ENCODE measurements at places on chromosomes 16 and 17. TPM values are rescaled to one million over a fixed set of nuclear protein-coding genes. Genes with fewer than 3 reads are reported as not detected.

DNA sequence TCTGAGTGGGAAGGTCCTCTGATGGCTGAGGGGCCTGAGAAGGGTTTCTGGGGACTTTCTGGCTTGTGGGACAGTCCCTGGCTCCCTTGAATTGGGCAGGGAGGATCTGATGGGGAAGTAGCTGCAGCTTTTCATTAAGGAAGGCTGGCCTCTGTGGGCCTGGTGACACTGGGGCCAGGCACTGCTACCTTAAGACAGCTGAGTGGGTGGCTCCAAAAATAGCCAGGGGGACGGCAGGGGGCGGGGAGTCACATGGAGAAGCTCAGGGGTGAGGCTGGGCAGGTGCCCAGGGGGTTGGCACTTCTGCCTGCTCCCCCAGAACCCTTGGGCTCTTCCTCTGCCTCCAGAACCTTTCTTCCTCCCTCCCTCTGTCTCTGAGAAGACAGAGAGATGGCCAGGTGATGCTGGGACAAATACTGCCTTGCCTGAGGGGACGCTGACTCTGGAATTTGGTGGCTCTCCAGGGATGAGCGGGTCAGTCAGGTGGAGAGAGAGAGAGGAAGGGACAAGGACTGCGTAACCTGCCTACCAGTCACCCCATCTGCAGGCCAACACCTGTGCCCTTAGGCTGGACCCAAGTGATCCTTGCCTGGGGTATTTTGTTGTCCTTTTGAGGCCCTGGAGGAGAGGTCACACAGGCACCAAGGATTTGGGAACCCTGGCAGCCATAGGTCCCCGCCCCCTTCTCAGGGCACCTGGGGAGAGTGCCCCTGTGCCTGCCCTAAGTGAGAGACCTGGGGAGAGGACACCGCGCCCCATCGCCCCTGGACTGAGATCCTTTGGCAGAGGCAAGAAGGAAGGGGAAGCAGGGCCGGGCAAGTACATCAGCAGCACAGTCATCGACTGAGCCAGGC is 1.7 kb upstream of the SGCA start:
- H3K27ac ChIP-seq: no peak overlapping the region
- no peak for DNase-seq

DNA sequence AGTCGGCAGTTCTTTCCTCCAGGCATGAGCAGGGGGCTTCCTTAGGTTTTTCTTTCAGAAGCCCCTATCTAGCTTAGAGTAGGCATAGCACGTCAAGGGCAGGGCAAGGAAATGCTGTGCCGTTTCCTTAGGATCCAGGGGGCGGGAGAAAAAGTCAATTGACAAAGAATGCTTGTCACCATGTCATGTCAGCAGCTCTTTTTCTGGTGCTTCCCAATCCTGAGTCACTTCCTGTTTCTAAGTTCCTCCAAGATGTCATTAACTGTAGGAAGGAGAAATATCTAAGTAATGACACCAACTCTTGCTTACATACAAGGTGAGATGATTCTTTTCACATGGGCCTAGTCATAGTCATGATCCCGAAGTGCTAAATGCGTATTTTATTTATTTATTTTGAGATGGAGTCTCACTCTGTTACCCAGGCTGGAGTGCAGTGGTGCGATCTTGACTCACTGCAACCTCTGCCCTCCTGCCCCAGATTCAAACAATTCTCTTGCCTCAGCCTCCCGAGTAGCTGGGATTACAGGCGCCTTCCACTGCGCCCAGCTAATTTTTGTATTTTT is 35.2 kb downstream of the GJC1 start:
- no peaks in the 10 kb centered on the region for H3K27me3 ChIP-seq
- peak overlapping the region; percentile 79 for H3K27ac ChIP-seq
- no peaks in the 10 kb centered on the region for H3K36me3 ChIP-seq
- no peak for DNase-seq
- peaks cover 16% of the 10 kb centered on the region for H3K4me1 ChIP-seq

DNA sequence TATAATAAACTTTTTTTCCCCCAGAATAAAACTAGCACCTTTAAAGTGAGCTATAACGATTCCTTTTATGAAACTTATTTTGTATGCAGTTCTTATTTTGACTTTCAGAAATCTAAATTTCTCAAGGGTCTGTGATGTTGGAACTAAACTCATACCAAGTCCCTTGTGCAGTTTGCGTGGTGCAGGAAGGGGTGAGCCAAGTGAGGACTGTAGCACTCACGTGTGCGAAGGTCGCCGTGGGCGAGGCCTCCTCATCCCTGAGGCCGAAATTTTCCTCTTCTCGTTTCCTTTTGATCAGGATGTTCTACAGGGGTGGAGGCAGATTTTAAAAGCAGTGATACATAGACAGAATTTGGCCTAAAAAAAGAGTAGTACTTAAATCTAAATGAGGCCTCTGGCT is 73.7 kb downstream of the RPTOR start:
- H3K27me3 ChIP-seq: no peaks in the 10 kb centered on the region
- no peak overlapping the region for H3K27ac ChIP-seq
- no peak overlapping the region for H3K4me3 ChIP-seq
- no peaks in the 10 kb centered on the region for H3K36me3 ChIP-seq
- no peak for DNase-seq

DNA sequence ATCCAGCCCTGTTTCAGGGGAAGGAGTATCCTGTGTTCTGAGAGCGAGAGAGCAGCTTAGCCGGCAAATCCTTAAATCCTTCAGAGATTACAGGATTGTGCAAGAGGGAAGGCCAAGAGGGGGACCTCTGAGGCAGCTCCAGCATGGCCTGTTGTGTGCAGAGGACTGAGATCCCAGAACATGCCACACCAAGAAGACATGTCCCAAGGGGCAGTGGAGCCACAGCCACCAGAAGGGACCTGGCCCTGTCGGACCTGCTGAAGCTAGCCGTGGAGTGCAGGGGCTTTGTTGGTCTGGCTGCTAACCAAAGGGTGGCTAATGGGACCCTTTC is 1.6 kb upstream of the MRC2 start:
- DNase-seq: no peak
- H3K4me1 ChIP-seq: peaks cover 37% of the 10 kb centered on the region
- no peak overlapping the region for H3K4me3 ChIP-seq
- H3K27ac ChIP-seq: no peak overlapping the region
- no peaks in the 10 kb centered on the region for H3K36me3 ChIP-seq
- H3K27me3 ChIP-seq: peaks cover 14% of the 10 kb centered on the region

GRCh38 chr16:77195411-77195810 is 3.8 kb upstream of the SYCE1L start:
- H3K27ac ChIP-seq: no peak overlapping the region
- DNase-seq: no peak
- peaks cover 75% of the 10 kb centered on the region for H3K36me3 ChIP-seq
- H3K4me3 ChIP-seq: no peak overlapping the region
- peaks cover 19% of the 10 kb centered on the region for H3K4me1 ChIP-seq

DNA sequence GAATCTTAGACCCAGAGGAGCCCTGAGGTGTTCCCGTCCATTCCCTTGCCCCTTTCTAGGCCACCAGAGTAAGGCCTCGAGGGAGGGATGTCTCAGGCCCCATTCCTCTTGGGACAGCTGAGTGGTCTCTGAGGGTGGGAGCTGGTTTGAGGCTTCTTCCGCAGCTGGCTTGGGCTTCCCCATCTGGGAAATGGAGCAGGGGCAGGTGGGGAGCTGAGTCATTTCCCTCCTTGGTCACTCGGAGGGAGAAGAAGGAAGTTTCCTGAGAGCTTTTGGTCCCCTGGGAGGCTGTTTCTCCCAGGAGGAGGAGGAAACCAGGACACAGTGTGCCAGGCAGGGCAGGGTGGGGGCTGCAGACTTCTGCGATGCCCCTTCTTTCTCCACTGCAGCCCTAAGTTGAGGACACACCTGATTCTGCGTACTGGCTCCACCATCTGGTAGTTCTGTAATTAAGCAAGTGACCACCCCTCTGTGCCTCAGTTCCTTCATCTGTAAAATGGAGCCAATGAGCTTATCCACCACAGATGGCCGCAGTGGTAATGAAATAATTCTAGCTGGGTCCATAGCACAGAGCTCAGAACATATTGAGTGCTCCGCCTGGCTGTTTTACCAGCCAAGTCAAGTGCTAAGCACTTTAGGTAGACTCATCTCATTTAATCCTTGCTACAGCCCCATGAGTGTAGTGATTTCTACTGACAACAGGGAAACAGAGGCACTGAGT is 1.6 kb upstream of the KCNJ12 start:
- no peaks in the 10 kb centered on the region for H3K36me3 ChIP-seq
- no peak overlapping the region for H3K27ac ChIP-seq
- no peak for DNase-seq
- peaks cover 24% of the 10 kb centered on the region for H3K4me1 ChIP-seq
- peaks cover 42% of the 10 kb centered on the region for H3K27me3 ChIP-seq

DNA sequence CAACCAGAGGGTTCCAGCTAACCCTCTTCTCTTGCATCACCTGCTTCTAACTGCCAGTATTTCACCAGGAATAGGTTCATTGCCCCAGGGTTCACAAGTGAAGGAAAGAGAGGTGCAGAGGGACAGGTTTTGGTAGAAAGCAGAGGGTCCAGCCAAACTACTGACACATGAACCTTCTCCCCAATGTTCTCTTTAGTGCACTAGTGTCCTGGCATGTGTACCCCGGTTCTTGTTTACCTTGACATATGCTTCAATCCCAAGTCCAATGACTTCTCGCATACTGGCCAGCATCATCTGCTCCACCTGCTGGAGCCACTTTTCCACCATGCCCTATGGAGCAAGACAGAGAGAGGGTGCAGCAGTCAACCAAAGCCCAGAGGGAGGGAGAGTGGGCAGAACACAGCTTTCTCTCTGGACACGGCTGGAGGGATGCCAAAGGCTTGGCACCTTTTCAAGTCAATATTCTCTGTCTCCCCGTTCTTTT is 90.6 kb downstream of the DNAH3 start:
- no peaks in the 10 kb centered on the region for H3K4me1 ChIP-seq
- no peak overlapping the region for H3K4me3 ChIP-seq
- no peaks in the 10 kb centered on the region for H3K36me3 ChIP-seq
- no peak overlapping the region for H3K27ac ChIP-seq
- no peak for DNase-seq
- H3K27me3 ChIP-seq: no peaks in the 10 kb centered on the region

DNA sequence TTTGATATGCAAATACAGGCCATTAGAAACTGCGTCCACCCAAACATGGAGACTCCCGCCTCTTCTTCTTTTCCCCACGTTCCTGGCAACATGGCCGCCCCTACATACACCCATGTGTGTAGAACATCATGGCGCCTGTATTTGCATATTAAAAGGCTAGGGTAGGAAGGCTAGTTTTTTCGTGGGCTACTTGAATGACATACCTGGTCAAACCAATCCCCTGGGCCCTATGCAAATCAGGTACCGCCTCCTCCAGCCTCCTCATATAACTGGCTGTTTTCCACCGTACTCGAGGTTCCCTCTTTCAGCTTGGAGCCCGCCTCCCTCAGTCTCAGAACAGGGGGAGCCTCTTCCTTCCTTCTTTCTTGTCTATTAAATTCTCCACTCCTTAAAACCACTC is 840 bp upstream of the CD300LB start:
- DNase-seq: peak; percentile 80
- peaks cover 7% of the 10 kb centered on the region for H3K4me1 ChIP-seq
- peak overlapping the region; percentile 32 for H3K4me3 ChIP-seq
- no peaks in the 10 kb centered on the region for H3K36me3 ChIP-seq

GRCh38 chr17:1890758-1891450 is 61.1 kb downstream of the RPA1 start:
- no peaks in the 10 kb centered on the region for H3K27me3 ChIP-seq
- no peak overlapping the region for H3K4me3 ChIP-seq
- no peak for DNase-seq
- H3K36me3 ChIP-seq: peaks cover 99% of the 10 kb centered on the region
- no peaks in the 10 kb centered on the region for H3K4me1 ChIP-seq

SUPT6H gene
- total RNA-seq: 60.3 TPM

IGFBP4 gene
- total RNA-seq: 371 TPM

- H3K27me3 ChIP-seq: no peaks in the 10 kb centered on the region
- peak; percentile 62 for DNase-seq
- H3K4me1 ChIP-seq: peaks cover 39% of the 10 kb centered on the region
- H3K27ac ChIP-seq: peak overlapping the region; percentile 58
- no peak overlapping the region for H3K4me3 ChIP-seq
These were observed 49.9 kb downstream of the NLRC5 start for GRCh38 chr16:57039148-57039812.

DNA sequence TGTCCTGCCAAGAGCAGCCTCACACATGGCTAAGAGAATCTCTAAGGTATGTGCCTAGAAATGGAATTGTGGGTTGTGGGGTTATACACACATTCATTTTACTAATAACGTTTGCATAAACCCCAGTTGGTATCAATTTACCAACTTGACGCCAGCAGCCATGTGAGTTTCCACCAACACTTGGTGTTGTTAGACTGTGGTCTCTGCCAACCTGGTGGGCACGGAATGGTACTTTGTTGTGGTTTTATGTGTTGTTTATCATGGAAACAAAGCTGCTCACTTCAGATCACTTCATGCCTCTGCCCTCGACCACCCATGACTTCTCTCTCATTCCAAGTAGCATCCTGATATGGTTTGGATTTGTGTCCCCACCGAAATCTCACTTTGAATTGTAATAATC is 152.0 kb upstream of the CDC42EP4 start:
- DNase-seq: no peak
- H3K27me3 ChIP-seq: no peaks in the 10 kb centered on the region
- H3K4me3 ChIP-seq: no peak overlapping the region
- no peaks in the 10 kb centered on the region for H3K36me3 ChIP-seq
- no peaks in the 10 kb centered on the region for H3K4me1 ChIP-seq
- H3K27ac ChIP-seq: no peak overlapping the region

GRCh38 chr17:73091770-73092522 is 542 bp downstream of the SLC39A11 start:
- H3K27me3 ChIP-seq: no peaks in the 10 kb centered on the region
- H3K4me1 ChIP-seq: peaks cover 32% of the 10 kb centered on the region
- peak overlapping the region; percentile 79 for H3K27ac ChIP-seq
- DNase-seq: peak; percentile 48
- H3K36me3 ChIP-seq: peaks cover 15% of the 10 kb centered on the region

DNA sequence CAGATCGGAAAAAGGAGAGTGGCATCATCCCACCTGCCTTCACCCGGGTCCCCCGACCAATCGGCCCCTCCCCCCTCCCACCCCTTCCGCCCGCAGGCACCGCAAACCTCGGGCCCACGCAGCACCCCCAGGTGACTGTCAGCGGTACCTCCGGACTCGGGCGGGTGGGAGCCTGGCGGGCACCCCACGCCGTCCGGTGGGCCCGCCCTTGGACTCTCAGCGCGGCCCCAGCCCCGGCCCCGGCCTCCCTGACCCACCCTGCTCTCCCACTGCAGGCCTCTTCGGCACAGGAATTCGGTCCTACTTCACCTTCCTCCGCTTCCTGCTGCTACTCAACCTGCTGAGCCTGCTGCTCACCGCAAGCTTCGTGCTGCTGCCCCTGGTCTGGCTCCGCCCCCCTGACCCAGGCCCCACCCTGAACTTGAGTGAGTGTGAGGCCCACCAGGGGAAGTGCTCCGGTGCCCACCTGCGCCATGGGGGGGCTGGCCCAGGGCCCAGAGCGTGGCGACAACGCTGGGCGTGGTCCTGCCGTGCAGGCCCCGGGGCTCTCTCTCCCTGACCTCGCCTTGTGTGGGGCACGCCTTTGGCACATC is 1.6 kb downstream of the TMC8 start:
- peak overlapping the region; percentile 91 for H3K27ac ChIP-seq
- DNase-seq: peak; percentile 82
- no peaks in the 10 kb centered on the region for H3K27me3 ChIP-seq
- H3K4me1 ChIP-seq: peaks cover 68% of the 10 kb centered on the region

Measured in lower lobe of right lung (tissue), 2 donors.